ENCODE measurements at places on chromosomes 5 and 9.

DNA sequence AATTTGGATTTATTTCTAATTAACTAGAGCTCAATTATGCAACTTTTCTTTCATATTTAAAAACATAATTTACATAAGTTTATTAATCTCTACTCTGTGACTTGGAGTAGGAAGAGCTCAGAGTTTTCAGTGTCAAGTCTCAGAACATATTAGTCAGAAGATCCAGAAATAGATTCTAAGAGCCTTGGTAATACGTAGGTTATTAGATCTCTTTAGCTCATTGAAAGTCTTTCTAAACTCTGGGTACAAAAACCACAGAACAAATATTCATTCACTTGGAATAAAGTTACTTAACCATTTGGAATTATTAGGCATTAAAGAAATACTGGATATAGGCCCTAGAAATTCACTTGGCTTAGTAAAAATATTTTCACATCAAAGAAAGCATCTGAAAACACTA lies 26.3 kb upstream of the ISCA1 start:
- no peak overlapping the region for H3K4me3 ChIP-seq
- H3K4me1 ChIP-seq = peaks cover 8% of the 10 kb centered on the region
- no peaks in the 10 kb centered on the region for H3K27me3 ChIP-seq
- no peak for DNase-seq

GRCh38 chr5:95241635-95242034 lies 43.3 kb downstream of the MCTP1 start:
- H3K4me1 ChIP-seq = no peaks in the 10 kb centered on the region
- no peaks in the 10 kb centered on the region for H3K36me3 ChIP-seq
- no peak overlapping the region for H3K4me3 ChIP-seq
- no peak overlapping the region for H3K27ac ChIP-seq
- peaks cover 8% of the 10 kb centered on the region for H3K27me3 ChIP-seq
- no peak for DNase-seq

DNA sequence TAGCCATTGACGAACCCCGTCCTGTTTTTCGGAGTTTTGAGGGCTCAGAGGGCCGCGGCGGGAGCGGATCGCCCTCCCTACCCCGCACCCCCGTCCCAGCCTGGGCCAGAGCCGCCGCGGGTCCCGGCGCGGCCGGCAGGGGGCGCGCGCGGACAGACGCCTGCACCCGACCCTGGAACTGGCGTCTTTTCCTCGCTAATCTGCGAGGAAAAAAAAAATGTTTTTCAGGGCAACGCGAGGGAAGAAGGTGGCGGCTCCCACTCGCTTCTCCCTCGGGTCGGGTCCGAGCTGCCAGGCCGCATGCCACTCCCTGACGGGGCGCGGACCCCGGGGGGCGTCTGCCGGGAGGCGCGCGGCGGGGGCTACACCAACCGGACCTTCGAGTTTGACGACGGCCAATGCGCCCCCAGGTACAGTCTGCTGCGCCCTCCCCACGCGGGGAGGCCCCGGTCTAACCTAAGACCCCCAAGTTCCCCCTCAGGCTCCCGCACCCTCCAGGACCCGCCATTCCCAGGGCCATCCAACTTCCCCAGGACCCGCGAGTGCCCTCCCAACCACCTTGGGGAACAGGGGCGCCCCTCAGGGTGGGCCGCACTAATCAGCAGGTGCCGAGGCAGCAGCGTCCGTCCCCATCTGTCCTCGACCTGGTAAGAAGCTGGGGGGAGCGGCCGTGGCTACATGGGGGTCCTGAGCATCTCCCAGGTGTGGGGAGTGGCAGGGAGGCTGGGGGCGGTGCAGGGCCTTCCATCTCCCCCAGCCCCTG lies at the start of gene KCNT1:
Gene KCNT1, plus strand, starts transcription at position 227 of the 763 bp plus-strand sequence. Its CDS starts 74 bp downstream, at position 301.
- no peak within 1 kb of the TSS for H3K4me3 ChIP-seq
- H3K4me1 ChIP-seq = no peaks in the 10 kb centered on the region
- no peak within 1 kb of the TSS for H3K27ac ChIP-seq
- peaks cover 5% of the 10 kb centered on the region for H3K27me3 ChIP-seq
- no peaks in the 10 kb centered on the region for H3K36me3 ChIP-seq

DNA sequence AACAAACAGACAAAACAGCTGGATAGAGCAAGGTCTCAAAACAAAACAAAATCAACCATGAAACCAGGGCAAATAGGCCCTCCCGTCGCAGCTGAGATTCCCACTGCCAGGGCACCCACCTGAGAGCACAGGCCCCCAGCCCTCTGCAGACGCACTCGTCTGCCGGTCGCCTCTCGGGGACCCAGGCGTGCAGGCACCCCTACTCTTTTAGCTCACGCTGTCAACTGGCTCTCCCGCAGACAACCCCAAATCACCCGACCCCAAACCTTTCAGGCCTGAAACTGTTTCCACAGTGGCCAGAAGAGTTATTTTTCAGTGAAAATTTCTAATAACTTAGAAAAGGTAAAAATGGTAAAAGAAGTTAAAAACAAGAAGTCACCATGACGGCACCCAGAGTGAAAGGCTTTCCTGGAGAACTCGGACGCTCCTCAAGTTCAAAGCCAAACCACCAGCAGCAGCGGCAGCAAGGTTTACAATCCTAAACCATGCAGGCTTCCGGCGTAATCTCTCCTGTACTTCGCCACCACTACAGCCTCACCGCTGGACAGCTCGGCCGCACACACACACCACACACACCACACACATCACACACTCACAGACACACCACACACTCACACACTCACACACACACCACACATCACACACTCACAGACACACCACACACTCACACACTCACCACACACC lies 1.9 kb upstream of the UBE2QL1 start:
- peaks cover 46% of the 10 kb centered on the region for H3K27me3 ChIP-seq
- peaks cover 12% of the 10 kb centered on the region for H3K4me1 ChIP-seq
- H3K27ac ChIP-seq = no peak overlapping the region
- H3K36me3 ChIP-seq = peaks cover 2% of the 10 kb centered on the region
- no peak for DNase-seq
- no peak overlapping the region for H3K4me3 ChIP-seq
